Mesothelial cell of epicardium (in vitro differentiated cells): ENCODE measurements at places on chromosomes 3 and 15.

- no peak for DNase-seq
Observed at GRCh38 chr15:50318697-50319096, 36.3 kb downstream of the GABPB1 start.

- DNase-seq = no peak
Observed at GRCh38 chr3:99023590-99024192, 122.2 kb upstream of the DCBLD2 start.

DNA sequence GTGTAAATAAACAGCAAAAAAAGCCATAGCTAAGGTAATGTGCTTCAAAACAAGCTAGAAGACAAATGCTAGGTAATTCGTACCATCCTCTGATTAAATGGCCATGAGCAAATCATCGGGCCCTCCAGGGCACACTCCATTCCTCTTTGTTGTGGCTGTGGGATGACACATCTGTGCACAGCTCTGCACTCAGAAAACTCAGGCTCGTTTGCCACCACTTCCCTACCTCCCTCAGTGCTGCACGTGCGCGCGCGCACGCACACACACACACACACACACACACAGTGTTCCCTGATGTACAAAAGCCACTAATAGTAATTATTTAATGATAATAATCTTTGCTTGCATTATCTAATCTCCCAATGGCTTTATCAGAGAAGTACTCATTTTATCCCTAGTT is 336.6 kb downstream of the FEZF2 start:
- no peak for DNase-seq

- DNase-seq = no peak
Observed at GRCh38 chr3:12585181-12585580, 28.3 kb downstream of the MKRN2 start.

GRCh38 chr15:86676002-86676401 is 596.3 kb downstream of the AGBL1 start:
- no peak for DNase-seq

DNA sequence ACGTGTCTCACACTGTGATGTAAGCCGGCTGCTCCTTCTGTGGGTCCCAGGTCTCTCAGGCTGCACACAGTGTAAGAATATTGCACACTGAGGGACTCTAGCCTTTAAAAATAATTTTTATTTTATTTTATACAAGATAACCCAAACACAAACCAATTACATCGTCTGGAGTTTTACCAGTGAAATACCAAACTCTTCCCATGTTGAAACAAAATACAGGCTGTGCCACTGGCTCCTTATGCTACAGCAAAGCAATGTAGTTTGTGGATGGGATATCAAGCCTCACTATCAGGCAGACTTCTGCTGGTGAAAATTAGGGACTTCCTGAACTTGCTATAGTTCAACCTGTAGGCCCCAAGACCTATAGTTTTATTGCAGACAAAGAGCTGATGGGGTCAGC is 311.3 kb upstream of the SLCO3A1 start:
- DNase-seq = no peak

GRCh38 chr3:59876533-59877062 is 826.8 kb upstream of the CFAP20DC start:
- DNase-seq = no peak
